Endodermal cell (in vitro differentiated cells): ENCODE measurements at places on chromosomes 7 and 10. TPM values are rescaled to one million over a fixed set of nuclear protein-coding genes. Genes with fewer than 3 reads are reported as not detected.

DNA sequence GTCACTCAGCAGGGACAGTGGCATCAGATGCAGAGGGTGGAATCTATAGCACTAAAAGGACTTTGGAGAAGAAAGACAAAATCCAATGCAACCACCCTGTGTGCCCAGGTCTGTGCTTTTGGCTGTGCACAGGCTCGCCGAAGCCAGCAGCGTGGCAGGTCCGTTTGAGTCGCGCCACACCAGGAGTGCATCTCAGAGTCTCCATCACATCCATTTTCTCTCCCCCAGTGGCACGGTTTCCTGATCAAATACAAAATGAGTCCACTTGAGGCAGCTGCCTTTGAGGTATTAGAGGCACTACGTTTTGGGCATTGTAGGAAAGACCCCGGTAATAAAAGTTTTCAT is 23.4 kb upstream of the PROSER2 start:
- DNase-seq, result no peak

Gene GDF2
- total RNA-seq, result not detected in 3 replicates

- DNase-seq, result peak; percentile 76
Observed at GRCh38 chr7:66013938-66014337, 31.9 kb upstream of the GUSB start.

DNA sequence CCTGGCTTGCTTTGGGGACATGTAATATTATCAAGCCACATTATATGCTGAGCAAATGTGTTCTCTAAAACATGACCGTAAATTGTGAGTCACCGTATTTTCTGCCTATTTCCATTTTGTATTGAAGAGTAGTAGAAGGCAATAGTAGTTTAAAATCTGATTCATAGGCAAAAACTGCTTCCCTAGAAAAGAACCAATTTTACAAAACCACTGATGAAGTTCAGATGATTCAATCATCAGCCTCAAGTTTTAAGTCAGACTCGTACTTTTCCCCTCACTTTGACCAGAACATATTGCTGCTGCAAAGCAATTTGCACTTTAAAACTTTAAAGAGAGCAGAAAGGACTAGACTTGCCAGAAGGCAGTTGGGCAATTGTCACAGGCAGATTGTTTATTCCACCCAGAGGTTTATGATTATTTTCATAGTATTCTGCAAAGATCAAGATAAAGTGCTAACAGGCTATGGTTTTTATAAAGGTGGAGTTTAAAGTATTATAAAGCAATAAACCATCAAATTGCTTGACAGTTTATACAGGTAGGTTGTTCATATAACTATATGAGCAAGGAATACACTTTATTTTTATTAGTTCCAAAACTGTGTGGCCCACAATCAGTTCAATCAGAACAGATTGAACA is 168.2 kb downstream of the ETV1 start:
- no peak for DNase-seq

Gene SPDYE8
- total RNA-seq, result not detected in 3 replicates

DNA sequence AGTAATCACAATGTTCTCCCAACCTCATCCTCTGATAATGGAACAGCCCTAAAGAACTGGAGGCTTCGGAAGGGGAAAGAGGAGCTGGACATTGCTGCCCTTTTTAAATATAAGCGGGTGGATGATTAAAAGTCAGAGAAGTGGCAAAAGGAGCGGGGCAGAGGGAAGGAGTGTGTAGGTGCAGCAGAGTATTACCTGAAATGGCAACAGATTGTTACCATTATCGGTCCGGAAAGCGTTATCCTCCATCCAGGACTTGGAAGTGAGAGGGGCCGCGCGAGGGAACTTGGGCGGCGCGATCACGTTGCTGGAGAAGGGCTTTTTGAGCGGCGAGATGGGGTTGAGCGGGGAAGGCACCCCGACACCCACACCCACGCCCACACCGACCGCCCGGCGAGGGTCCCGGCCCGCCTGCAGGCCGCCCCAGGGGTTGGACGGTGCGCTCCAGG is 51.7 kb downstream of the CPEB3 start:
- no peak for DNase-seq

DNA sequence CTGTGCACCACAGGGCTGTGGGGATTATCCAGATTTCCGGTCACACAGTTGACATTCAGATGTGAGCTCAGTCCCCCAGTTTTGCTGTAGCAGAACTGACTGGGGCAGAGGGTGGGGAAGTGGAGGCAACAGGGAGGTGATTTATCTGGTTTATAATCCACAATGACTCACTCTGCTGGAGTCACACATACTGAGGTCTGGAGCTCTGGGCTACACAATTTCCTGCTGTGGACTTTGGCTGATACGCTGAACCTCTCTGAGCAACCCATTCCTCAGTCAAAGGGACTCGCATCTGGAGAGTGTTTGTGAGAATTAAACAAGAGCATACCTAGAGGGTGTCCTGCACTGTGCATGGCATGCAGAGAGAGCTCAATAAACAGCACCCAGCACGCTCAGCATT is 64.8 kb upstream of the PLPP4 start:
- no peak for DNase-seq

DNA sequence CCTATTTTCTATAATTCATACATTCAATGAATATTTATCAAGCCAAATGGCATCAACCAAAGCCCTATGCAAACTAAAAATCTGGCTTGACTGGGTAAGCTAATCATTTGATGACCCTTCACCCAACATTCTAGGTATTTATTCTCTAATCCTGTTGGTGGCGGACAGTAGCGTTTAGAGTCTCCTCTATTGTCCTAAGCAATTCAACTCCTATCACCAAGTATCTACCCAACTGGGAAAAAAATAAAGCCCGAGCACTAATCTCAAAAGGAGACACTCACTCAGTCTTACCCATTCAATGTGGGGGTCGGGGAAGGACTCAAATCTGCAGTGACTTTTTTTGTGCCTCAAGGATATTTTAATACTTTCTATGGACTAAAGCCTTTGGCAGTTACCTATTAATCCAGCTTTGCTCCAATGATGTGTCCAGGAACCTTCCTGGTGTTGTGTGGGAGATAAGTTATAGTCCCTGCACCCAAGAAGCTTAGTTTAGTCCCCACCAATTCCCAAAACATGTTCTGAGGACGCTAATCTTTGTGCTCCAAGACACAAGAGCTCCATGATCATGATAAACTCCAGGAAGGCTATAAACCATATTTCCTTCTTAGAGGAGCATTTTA is 30.6 kb downstream of the DNMBP start:
- no peak for DNase-seq

GRCh38 chr7:94433224-94433623 is 38.5 kb downstream of the COL1A2 start:
- DNase-seq, result no peak

GRCh38 chr7:130971297-130971696 is 237.3 kb upstream of the KLF14 start:
- DNase-seq, result no peak

DNA sequence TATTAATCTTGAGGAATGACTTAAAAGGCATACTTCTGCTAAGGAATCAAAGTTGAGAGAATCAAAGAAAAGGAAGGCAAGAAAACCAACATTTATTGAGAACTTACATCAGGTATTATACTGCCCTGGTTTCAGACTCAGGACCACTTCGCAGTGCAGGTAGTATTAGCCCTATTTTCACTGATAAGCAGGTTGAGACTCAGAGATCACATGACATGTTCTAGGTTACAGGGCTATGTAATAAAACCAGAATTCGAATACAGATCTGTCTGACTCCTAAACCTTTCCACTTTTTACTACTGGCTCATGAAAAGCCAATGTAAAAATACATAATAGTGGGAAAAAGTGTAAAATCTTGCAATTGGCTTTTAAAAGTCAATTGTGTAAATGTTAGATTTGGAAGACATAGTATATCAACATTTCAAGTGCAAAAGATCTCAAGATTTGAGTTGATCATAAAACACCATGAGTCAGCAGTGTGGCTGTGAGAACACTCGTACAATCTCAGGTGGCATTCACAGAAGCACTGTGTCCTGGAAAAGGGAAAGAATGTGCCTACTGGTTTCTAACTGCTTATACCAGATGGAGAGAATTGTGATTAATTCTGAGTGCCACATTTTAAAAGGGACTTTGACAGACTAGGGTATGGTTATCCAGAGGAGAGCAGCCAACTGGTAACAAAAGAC is 195.8 kb upstream of the MKLN1 start:
- no peak for DNase-seq

Gene CNPY1
- not detected in 2 replicates for total RNA-seq

GRCh38 chr7:19107356-19108146 is 9.9 kb downstream of the TWIST1 start:
- peak; percentile 83 for DNase-seq

DNA sequence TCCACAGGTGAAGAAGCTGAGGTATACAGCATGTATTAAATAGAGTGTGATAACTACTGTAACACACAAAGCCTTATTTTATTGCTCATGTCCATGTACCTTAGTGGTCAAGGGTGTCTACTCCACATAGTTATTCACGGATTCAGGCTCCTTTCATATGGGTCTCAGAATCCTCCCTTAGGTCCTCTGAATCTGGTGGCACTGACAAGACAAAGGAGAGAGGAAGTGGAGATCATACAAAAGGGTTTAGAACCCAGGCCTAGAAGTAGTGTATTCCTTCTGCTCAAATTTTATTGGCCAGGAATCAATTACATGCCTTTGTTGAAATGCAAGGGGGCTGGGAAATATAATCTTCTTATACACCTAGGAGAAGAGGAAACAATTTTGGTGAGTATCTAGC is 164.6 kb downstream of the PTEN start:
- DNase-seq, result no peak

- DNase-seq, result no peak
Observed at GRCh38 chr10:128160297-128160711, 34.1 kb upstream of the MKI67 start.

GRCh38 chr7:25913598-25914224 is 238.3 kb upstream of the NFE2L3 start:
- DNase-seq, result no peak

DNA sequence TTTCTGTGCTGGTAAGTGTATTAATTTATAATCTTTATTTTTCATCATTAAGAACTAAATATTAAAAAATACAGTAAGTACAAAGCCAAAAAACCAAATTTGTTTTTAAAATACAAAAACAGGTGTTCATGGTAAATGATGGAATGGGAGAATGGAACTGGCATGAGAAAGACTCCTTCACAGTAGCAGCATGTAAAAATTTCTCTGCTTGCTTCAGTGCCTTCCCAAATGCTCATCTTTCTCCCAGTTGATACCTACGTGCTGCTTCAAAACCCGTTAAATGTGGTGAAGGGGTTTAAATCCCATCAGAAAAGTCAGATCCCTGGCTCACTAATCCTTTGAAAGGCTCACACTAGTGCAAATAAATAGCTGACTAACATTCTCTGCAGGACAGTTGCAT is 4.2 kb downstream of the RNF133 start:
- DNase-seq, result no peak

GRCh38 chr10:131532745-131533341 is 221.3 kb upstream of the TCERG1L start:
- DNase-seq, result no peak

- DNase-seq, result no peak
Observed at GRCh38 chr7:27905951-27906350, 166.0 kb downstream of the TAX1BP1 start.
